Skin of body (tissue), 3 donors: ENCODE measurements at places on chromosomes 7 and 10.

GRCh38 chr7:3336042-3336665 lies 35.1 kb downstream of the SDK1 start:
- peak; percentile 0 for DNase-seq

- DNase-seq: no peak
Observed at GRCh38 chr10:79220307-79220706, 127.0 kb upstream of the PPIF start.

- DNase-seq: peak; percentile 67
Observed at GRCh38 chr10:131452926-131453720, 141.6 kb upstream of the TCERG1L start.

DNA sequence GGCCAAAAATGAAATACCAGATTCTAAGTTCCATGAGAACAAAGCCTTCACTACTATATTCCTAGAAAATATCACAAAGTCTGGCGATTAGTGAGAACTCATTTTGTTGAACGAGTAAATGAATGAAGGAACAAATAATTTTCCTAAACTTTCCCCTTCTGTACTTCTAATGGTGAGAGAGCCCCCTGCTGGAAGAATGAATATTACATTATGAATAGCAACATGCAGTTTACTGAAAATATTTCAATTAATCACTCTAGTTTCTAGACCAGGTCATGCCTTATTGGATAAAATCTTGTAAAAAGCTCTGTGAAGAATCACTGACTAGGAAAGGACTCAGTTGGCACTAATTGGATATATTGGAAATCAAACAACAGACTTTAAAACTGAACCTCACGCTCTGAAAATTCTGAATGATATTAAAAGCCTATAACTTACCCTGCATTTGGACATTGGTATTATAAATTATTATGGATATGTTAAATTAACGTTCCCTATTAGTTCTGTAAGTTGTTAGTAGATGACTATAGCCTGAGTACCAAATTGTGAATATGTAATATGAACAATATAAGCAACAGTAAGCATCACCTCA lies 32.4 kb upstream of the MTPN start:
- peak; percentile 8 for DNase-seq

- DNase-seq: no peak
Observed at GRCh38 chr10:7512487-7512886, 101.7 kb upstream of the SFMBT2 start.

GRCh38 chr10:63588436-63589167 lies 67.4 kb downstream of the REEP3 start:
- no peak for DNase-seq
